ENCODE measurements at places on chromosomes 4 and X.
A peak's percentile ranks its signal among the peaks of the same experiment; 100 is the strongest.

DNA sequence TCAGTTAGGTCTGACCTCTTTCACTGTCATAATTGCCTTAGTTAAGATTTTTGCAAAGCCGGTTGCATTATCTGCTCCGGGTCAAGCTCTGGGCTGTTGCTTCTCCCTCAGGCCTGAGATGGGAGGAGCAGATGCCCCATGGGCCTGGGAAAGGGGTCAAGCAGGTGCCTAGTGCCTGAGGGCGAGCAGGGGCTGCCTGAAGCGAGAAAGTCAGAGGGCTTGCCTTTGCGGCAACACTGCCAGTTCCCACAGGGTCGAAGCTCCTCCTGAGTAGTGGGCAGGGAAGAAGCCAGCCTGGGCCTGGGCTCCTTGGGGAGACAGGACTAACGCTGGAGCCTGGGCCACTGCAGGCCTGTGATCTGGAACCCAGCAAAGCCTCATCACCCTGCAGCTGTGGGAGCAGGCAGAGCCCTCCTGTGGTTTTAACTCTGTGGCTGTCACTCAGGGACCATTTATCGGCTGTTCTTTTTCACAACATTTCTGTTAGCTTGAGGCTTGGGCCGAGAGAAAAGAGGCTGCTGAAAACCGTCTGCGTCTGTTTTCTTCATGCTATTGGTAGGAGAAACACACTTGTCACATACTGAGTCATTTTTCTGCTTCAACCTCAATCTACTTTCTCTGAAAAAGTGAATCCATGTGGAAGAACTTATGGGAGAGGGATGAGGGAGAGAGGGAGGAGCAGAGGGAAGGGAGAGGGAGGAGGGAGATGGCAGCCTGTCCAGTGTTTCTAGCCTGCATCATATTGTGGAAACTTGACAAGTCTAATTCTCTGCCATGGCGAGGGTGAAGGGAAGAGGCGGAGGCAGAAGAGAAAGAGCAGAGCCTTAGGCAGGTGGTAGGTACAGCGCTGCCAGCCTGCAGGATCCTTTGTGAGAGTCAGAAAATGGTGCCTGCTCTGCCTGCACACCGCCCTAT lies 68.4 kb downstream of the RHOH start:
- DNase-seq: peak; percentile 82

- DNase-seq: no peak
Measured at GRCh38 chr4:88979276-88979675, 77.7 kb downstream of the FAM13A start.

DNA sequence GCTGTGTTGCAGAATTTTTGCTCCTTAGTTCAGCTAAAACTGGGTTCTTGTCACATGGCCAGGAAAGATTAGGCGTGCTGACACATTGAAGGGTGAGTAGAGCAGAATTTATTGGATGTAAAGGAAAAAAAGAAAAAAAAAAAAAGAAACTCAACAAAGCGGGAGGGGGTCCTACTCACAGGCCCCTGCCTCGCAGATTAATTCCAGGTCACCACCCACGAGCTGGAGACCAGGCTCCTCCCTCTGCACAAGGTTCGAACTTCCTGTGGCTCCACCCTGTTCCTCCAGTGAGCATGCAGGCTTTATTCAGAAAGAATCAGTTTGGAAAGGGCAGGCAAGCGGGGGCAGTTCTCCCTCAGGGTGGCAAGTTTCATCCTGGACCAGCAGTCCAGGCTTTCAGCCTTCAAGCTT lies 17.1 kb downstream of the MGST2 start:
- DNase-seq: no peak

GRCh38 chr4:108954880-108955279 lies 192.0 kb upstream of the ETNPPL start:
- no peak for DNase-seq

- no peak for DNase-seq
Measured at GRCh38 chr4:77636902-77637301, 31.3 kb downstream of the CXCL13 start.

DNA sequence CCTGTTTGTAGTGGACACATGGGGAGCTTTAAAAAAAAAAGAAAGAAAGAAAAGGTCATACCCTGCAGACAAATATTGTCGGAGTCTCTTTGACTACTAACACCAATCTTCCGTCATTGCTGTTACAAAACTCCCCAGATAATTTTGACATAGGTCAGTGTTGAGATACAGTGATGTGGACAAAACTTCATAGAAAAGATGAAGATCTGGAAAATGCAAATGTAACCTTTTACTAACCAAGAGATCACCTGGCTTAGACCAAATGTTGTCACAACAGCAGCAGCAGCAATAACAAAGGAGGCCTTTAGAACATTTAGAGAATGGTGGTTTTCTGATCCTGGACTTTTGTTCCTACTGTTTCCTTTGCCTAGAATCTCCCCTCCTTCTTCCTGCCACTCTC lies 8.1 kb upstream of the COMMD8 start:
- DNase-seq: no peak

DNA sequence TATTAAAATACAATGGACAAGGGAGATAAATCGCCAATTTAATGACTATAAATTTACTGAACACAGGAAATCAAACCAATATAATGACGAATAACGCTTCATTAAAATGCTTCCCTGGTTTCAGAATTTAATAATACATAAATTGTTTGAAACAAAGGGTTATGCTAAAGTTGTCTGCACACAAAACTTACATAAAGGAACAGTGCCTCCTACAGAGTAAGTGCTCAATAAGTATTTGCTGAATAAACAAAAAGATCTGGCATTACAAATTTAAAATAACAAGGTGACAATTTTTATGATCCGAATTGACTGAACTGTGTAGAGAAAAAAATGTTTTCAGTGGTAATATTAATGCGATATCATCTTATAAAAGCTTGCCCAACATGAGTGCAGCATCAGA lies 69.6 kb downstream of the NOCT start:
- peak; percentile 16 for DNase-seq

DNA sequence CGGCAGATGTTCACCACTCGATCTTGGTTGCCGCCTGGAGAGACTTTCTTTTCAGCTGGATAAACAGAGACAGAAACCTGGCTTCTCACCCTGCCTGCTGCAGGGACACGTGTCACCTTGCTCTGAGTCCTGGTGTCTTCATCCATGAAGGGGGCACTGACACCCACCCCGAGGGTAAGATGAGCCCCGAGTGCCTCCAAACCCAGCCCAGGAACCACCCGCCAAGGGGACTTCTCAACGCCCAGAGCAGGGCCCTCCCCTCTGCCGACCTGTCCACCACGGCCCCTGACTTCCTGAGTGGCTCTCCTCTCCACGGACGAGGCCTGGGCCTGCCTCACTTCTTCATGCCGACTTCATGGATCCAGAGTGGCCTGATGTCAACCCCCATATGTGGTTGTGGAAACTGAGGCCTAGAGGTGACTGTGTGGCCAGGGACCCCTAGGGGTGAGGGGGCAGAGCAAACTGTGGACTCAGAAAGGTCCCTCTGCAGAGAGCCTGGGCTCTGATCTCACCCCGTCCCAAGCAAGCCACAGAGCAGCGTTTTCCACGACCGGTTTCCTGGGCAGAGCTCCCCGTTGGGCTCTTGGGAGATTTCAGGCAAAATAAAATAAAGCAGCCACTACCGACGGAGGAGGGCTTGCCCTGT lies 5.1 kb downstream of the ADRA2C start:
- no peak for DNase-seq

DNA sequence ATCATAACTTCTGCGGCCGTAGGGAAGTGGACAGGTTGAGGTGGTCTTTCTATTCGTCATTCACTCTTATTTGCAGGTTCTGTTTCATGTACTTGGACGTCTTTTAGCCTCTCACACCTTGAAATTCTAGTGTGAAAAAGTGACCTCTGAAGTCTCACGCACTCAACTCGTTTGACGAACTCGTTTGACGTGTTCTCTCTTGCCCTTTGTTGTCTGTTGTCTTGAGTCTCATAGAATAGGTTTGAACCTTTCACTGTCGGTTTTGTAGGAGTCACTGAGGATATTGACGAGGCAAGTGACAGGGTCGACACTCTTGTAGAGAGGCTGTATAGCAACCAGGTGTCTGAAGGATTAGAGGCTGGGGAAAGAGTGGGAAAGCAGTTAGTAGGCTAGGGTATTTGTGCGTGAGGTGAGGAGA lies 1.1 kb upstream of the PGRMC2 start:
- DNase-seq: peak; percentile 19

DNA sequence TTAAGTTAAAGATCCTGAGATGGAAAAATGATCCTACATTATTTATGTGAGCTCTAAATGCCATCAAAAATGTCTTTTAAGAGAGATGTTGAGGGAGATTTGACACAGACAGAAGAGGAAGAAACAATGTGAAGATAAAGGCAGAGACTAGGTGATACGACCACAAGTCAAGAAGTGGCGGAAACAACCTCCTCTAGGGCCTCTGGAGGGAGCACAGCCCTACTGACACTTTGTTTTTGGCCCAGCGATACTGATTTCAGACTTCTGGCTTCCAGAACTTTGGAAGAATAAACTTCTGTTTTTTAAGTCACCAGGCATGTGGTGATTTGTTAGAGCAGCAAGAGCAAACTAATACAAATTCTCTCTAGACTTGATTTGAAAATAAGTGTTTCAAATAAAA lies 1216.1 kb downstream of the FSTL5 start:
- DNase-seq: no peak

- DNase-seq: peak; percentile 88
Measured at GRCh38 chrX:39854772-39855747, 242.7 kb downstream of the BCOR start.

DNA sequence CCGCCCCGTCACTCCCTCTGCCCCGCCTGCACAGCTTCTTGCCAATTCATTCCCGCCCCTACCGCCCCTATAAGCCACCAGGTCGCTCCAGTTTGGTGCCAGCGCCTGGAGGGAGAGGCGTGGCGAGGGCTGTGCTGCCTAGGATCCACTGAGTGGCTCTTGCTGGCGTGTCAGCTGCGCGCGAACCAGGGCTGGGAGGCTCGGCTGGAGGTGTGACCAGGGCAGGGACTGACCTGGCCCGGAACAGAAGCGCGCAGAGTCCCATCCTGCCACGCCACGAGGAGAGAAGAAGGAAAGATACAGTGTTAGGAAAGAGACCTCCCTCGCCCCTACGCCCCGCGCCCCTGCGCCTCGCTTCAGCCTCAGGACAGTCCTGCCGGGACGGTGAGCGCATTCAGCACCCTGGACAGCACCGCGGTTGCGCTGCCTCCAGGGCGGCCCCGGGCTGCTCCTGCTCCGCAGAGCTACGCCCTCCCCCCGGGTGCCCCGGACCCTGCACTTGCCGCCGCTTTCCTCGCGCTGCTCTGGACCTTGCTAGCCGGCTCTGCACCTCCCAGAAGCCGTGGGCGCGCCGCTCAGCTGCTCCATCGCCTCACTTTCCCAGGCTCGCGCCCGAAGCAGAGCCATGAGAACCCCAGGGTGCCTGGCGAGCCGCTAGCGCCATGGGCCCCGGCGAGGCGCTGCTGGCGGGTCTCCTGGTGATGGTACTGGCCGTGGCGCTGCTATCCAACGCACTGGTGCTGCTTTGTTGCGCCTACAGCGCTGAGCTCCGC lies at the start of gene GPR78:
Gene GPR78, plus strand, starts transcription at position 72 of the 773 bp plus-strand sequence. Its CDS starts 591 bp downstream, at position 663.
- no peak for DNase-seq

DNA sequence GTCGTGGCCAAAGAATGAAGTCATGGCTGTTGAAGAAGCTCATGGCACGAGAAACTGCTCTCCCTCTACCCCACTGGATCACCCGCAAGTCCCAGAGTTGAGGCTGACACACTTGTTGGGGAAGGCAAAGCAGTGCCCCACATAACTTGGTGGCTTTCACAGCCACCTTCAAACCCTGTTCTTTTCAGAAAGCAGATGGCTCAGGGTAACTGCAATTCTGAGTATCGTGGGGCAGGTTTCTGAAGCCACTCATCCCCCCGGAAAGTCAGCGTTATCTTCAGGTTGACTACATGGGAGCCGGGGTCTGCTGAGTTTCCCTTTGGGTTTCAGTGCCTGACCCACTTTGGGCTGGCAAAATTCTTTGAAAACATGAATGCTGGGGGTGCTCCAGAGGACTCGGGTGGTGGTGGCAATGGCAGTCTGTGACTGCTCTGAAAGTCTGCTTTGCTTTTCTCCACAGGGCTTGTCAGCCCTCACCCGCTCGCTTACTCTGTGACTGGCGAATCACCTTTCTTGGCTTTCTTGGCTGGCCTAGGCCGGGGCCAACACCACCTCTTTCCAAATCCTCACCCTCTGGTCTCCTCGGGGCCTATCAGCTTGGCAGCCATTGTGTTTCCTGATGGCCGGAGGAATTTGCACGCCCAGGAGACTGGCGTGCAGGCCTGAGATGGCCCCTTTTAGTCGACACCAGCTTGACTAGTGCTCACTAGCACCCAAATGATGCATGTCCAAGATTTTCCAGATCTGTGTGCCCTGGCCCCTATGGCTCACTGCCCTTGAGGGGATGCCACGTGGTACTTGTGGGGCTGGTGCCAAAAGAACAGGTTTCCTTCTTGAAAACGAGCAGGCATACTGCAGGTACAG lies 7.3 kb downstream of the PPP1R3F start:
- no peak for DNase-seq

- DNase-seq: no peak
Measured at GRCh38 chr4:116734178-116734577, 351.2 kb downstream of the TRAM1L1 start.

GRCh38 chr4:78720204-78720603 lies 55.9 kb upstream of the BMP2K start:
- DNase-seq: no peak

DNA sequence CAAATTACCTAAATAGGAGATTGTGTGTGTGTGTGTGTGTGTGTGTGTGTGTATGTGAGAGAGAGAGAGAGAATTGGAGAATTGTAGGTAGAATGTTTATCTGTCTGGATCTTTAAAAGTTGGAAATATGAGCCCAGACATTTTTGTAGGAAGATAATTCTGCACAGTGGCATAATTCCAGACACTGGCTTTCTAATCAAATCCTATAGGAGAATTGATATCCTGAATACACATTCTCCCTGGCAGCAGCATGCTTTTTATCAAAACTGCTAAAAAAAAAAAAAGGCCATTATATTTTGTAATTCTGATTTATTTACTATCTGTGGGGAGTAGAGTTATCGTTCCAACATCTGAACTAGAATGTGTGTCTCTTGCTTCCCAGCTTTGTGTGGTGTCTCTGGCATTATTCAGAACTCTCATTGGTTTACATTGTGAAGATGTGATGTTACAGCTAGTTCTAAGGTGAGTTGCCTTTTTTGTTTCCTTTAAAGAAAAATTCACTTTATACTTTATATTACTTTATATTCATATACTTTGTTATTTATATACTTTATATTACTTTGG lies 122.4 kb downstream of the GATB start:
- no peak for DNase-seq

- no peak for DNase-seq
Measured at GRCh38 chr4:52931243-52931642, 69.1 kb downstream of the RASL11B start.

- DNase-seq: no peak
Measured at GRCh38 chr4:170003071-170004070, 22.8 kb downstream of the MFAP3L start.

DNA sequence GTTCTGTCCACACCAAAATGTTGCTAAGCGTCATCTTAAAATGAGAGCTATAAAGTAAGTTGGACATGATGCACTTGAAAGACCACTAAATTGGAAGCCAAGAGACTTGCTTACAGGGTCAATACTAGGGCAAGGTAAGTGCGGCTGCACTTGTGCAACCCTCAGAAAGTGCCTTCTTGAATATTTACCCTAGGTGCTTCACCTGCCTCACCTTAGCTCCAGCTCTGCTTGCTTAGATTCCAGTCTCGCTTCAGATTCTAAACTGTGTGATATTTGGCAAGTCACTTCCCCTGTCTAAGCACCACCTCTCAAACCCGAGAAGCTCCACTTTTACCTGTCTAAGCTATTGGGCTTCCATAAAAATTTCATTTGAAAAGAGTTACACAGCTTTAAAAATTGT lies 136.5 kb downstream of the GRIA3 start:
- no peak for DNase-seq

- DNase-seq: no peak
Measured at GRCh38 chrX:40166582-40166981, 68.8 kb upstream of the BCOR start.

- no peak for DNase-seq
Measured at GRCh38 chr4:24197955-24198354, 308.1 kb upstream of the PPARGC1A start.

Data from MV-4-11 (cell line).